ENCODE measurements at places on chromosomes 5 and 9. TPM values are rescaled to one million over a fixed set of nuclear protein-coding genes. Genes with fewer than 3 reads are reported as not detected.
A peak's percentile ranks its signal among the peaks of the same experiment; 100 is the strongest.

DNA sequence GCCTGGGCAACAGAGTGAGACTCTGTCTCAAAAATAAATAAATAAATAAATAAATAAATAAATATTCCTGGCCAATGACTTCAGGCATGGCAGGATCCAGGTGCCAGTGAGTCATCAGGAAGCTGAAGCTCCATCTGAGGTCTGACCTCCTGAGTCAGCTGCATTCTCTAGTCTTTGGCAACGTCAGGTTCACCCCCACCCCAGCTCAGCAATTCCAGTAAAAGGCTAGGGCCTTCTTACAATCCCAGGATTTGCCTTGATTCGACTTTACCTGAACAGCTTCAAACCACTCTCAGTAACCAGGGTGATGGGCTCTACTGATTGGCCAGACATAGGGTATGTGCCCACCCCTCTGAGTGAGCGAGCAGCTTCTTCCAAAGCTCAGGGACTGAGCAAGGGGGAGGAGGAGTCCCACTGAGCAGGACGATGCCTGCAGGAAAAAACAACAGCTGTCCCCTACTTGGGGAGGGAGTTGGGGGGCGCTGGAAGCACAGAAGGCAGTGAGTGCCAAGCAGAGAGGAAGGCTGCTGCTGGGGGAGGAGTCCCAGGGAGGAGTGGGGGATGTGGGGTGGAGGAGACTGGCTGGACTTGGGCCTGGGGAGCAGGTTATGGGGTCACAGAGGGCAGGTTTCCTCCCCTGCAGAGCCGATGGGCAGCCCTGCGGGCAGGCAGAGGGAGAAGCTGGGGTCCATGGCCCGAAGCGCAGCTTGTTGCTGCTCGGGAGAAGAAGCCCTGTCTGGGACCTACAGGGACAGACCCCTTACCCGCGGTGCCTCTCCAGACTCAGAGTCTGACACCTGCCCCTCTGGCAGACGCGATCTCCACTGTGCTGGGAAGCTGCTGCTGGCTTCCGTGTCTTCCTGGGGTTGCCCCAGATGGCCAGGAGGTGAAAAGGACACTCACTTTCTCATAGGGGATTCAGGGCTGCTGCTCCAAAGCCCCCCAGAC is 25.9 kb upstream of the UNC5A start:
- DNase-seq: no peak
- no peak overlapping the region for H3K4me3 ChIP-seq
- peaks cover 24% of the 10 kb centered on the region for H3K4me1 ChIP-seq
- peak overlapping the region; percentile 59 for H3K27ac ChIP-seq

DNA sequence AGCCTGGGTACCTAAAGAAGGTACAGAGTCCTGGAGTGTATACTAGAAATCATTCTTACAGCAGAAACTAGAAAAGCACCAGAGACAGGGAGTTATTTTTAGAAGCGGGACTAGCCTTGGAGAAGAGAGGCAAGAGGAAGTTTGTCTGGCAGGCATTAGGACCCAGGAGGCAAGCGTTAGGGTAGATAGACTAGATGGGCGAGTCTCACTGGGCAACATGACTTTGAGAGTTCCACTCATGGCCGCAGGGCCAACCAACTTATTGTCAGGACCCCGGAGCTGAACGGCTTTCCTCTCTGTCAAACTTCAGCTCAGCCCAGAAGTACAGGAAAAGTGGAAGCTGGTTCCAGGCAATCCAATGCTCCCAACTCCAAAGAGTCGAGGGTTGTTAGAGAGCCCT is 34.1 kb upstream of the NPR3 start:
- no peaks in the 10 kb centered on the region for H3K27me3 ChIP-seq
- H3K27ac ChIP-seq: no peak overlapping the region
- no peak for DNase-seq
- no peaks in the 10 kb centered on the region for H3K4me1 ChIP-seq
- no peaks in the 10 kb centered on the region for H3K36me3 ChIP-seq

- no peaks in the 10 kb centered on the region for H3K36me3 ChIP-seq
- peaks cover 5% of the 10 kb centered on the region for H3K4me1 ChIP-seq
- H3K27ac ChIP-seq: no peak overlapping the region
- H3K4me3 ChIP-seq: no peak overlapping the region
- no peaks in the 10 kb centered on the region for H3K27me3 ChIP-seq
Measured at GRCh38 chr9:89011683-89012082, 20.4 kb downstream of the S1PR3 start.

SAPCD2 gene
- 1.2 TPM for polyA plus RNA-seq

- no peak for DNase-seq
- H3K27ac ChIP-seq: no peak overlapping the region
- no peak overlapping the region for H3K4me3 ChIP-seq
Measured at GRCh38 chr5:77180167-77181081, 30.1 kb upstream of the PDE8B start.

GRCh38 chr5:16884595-16884994 is 51.5 kb downstream of the MYO10 start:
- DNase-seq: no peak
- peaks cover 25% of the 10 kb centered on the region for H3K4me1 ChIP-seq
- no peak overlapping the region for H3K27ac ChIP-seq
- H3K27me3 ChIP-seq: no peaks in the 10 kb centered on the region

SPARC gene
- polyA plus RNA-seq: 702 TPM

DNA sequence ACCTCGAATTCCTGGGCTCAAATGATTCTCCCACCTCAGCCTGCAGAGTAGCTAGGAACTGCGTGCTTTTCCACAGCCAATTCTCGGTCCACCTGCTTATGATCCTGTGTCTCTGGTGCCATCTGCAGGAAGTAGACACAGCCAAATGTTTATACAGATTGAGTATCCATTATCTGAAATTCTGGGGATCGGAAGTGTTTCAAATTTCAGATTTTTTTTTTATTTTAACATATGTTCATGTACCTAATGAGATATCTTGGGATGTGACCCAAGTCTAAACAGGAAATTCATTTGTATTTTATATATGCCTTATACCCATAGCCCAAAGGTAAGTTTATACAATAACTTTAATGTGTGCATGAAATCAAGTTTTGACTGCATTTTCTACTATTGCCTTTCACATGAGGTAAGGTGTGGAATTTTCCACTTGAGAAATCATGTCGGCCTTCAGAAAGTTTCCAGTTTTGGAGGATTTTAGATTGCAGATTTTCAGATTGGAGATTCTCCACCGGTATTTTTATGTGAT is 89.5 kb downstream of the ESM1 start:
- no peak overlapping the region for H3K4me3 ChIP-seq
- H3K27me3 ChIP-seq: peaks cover 10% of the 10 kb centered on the region
- no peaks in the 10 kb centered on the region for H3K36me3 ChIP-seq
- no peak overlapping the region for H3K27ac ChIP-seq
- no peaks in the 10 kb centered on the region for H3K4me1 ChIP-seq
- DNase-seq: no peak

DNA sequence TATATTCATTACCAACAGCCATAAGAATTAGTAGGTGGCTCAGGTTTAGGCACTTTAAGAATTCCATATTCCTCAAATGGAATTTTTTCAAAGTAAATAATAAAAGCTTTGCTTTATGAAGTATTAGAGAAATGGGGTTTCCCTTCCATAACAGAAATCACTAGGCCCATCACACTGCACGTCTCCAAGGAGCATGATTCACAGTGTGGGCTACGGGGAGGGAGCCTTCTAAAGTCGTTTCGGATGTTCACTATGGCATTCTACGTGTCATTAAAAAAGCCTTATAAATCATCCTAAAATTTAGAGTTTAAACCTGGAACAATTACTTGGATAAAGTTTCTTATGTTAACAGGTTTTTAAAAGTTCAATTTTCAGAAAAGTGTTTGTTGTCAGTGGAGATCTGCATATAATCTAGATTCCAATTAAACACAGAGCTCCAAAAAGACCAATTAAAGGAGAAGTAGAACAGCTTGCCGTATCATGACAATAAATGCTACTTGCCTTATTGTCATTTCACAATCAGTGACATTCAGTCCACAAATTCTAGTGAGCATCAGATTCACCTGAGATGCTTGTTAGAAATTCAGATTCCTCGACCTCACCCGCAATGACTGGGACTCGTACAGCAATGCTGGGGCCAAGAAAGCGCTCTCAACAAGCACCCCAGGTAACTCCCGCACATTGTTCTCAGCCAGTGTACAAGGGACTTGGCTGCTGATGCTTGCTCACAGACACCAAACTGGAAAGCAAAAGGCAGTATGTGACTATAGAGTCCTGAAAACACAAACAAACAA is 115.7 kb downstream of the NFIB start:
- no peaks in the 10 kb centered on the region for H3K36me3 ChIP-seq
- H3K27ac ChIP-seq: peak overlapping the region; percentile 24
- H3K4me1 ChIP-seq: peaks cover 24% of the 10 kb centered on the region
- DNase-seq: no peak

DNA sequence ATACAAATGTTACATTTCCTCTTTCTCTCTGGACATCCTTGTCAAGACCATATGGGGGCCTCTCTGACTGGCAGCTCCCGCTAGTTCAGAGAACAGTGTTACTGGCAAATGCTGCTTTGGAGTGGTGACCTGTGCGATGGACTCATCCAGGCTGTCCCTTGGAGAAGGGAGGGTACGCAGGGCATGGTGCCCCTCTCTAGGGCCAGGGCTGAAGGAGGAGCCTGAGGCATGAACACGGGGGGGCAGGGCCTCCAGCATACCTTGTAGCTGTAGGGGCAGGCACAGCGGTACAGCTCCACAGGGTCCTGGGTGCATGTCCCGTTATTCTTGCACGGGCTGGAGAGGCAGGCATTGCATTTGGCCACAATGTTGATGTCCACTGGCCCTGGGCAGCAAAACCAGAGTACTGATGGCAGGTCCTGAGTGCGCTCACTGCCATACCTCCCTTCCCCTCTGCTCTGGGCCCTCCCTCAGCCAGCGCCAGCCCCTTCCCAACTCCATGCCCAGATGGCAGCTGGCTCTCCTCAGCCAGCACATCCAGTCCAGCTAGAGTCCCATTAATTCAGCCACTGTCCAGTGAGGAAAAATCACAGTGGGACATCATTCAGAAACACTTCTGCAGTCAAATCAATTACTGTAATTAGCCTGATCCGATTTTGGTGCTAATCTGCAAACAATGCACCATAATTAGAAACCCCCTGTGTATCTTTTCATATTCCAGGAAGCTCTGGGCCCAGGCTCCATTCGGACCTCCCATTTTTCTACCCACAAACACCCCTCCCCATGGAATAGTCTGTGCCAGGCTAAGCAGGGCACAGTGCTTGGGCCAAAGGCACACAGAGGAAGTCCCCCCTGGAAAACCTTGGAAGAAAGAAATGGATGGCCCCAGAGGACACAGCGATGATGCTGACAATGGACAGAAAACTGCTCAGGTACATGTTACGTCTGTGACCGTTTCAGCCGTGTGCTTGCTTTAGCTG is 128.8 kb upstream of the PANK3 start:
- no peak overlapping the region for H3K4me3 ChIP-seq
- peaks cover 9% of the 10 kb centered on the region for H3K4me1 ChIP-seq
- H3K27ac ChIP-seq: no peak overlapping the region
- no peaks in the 10 kb centered on the region for H3K27me3 ChIP-seq

LMBRD2 gene
- polyA plus RNA-seq: 4.7 TPM

FOXD4L3 gene
- polyA plus RNA-seq: not detected

DNA sequence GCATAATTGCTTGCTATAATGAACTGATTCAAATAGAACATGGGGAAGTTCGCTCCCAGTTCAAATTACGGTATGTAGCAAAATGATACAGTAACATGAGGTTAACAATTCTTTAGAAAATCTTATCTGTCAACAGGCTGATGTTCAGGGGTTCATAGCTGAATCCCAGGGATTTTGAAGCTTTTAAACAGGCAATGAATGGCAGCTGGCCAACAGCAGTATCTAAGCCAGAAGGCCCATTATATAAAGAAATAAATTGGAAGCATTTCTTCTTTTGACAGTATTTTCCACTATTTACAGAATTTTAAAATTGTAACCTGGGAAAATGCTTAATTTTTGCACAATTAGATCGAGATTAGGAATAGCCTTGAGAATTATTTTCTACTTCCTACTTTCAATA is 126.8 kb downstream of the PDE8B start:
- H3K27ac ChIP-seq: no peak overlapping the region
- no peaks in the 10 kb centered on the region for H3K4me1 ChIP-seq
- DNase-seq: no peak
- H3K27me3 ChIP-seq: peaks cover 8% of the 10 kb centered on the region

Data from keratinocyte (primary cell).